ENCODE measurements at places on chromosomes 12 and 14. TPM values are rescaled to one million over a fixed set of nuclear protein-coding genes. Genes with fewer than 3 reads are reported as not detected.

The KIF5A gene
- total RNA-seq = 5.2 TPM

The P2RX2 gene
- not detected for total RNA-seq

The YY1 gene
- 111 TPM for total RNA-seq

The SLC6A13 gene
- total RNA-seq = 0.39 TPM

The DLGAP5 gene
- total RNA-seq = 72.8 TPM

The ZNF740 gene
- total RNA-seq = 49.7 TPM

The SCN8A gene
- 7.1 TPM for total RNA-seq

The TESPA1 gene
- total RNA-seq = 0.27 TPM

The LTBR gene
- total RNA-seq = 128 TPM

DNA sequence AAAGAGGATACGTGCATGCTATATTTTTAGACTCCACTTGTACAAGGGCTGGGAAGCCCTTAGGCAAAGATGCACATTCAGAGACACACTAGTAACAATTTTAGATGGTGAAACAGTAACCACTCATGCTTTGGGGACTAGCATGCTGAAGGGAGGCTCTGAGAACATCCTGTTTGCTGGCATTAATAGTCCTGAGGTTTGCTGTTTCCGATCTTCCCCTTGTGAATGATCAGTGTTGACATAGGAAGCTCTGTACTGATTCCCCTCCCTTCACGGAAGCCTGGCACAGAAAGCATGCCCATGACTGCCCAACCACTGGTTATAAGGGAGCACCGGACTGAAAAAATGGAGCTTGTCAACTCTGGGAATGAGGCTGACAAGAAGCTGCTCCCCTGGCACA lies 164.6 kb downstream of the GCH1 start:
- no peak overlapping the region for H3K4me3 ChIP-seq
- H3K4me1 ChIP-seq = no peaks in the 10 kb centered on the region
- no peak overlapping the region for H3K27ac ChIP-seq
- DNase-seq = no peak

DNA sequence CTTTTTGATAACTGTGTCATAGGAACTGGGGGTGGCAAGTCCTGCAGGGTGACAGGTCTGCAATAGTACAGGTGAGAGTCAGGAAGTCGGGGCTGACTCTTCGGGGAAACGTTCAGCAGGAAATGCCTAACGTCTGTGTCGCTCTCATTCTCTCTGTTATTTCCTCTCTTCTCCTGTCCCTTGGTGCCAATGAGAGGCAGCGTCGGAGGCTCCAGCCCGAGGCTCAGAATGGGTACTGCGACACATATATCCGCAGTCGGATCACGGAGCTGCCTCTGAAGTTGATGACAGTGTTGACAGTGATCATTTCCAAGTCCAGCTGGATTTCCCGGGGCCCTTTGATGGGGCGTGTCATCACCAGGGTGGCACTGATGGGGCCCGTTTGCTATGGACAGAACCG lies 2.7 kb upstream of the TC2N start:
- DNase-seq = no peak
- H3K36me3 ChIP-seq = no peaks in the 10 kb centered on the region
- H3K27ac ChIP-seq = no peak overlapping the region
- H3K4me3 ChIP-seq = no peak overlapping the region
- H3K4me1 ChIP-seq = peaks cover 25% of the 10 kb centered on the region

GRCh38 chr14:85313560-85314207 lies 216.3 kb upstream of the FLRT2 start:
- no peaks in the 10 kb centered on the region for H3K36me3 ChIP-seq
- no peaks in the 10 kb centered on the region for H3K27me3 ChIP-seq
- H3K27ac ChIP-seq = no peak overlapping the region
- no peak for DNase-seq
- no peaks in the 10 kb centered on the region for H3K4me1 ChIP-seq
- H3K4me3 ChIP-seq = no peak overlapping the region

- H3K4me1 ChIP-seq = no peaks in the 10 kb centered on the region
- H3K27me3 ChIP-seq = no peaks in the 10 kb centered on the region
- H3K4me3 ChIP-seq = no peak overlapping the region
Observed at GRCh38 chr12:72017054-72017651, 78.5 kb downstream of the TPH2 start.

DNA sequence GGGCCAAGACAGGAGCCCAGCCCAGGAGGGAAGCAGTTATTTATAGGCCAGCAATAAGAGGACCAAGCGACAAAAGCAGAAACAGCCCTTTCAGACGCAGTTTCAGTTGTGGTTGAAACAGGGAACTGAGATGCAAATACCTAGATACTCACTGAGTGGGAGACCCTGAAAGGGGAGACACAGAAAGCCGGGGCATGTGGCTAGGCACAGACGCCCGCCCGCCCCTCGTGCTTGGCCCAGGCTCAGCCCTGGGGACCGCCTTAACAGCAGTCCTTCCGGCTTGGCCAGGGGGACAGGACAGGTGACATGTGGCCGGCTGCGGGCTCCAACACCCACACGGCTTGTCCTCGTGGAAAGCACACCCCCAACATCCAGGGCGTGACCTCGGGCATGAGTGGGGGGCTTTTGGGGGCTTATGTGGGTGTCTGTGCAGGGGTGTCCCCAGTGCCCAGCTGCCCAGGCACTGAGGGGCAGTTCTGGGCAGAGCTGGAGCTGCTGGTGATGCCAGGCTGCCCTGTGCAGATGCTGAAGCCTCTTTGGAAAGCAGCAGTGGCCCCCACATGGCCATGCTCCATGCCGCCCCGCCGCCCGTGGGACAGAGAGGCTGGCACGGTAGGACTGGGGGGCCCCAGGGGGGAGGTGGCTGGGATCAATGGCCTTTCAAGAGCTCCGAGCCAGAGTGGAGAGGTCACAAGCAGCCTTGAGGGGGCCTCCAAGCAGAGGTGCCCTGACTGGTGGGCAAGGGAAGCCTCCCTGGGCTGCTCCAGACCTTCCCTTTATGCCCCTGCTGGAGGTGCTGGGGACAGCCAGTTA lies 2.1 kb downstream of the PLD4 start:
- H3K27ac ChIP-seq = no peak overlapping the region
- no peak overlapping the region for H3K4me3 ChIP-seq
- no peaks in the 10 kb centered on the region for H3K4me1 ChIP-seq
- no peaks in the 10 kb centered on the region for H3K27me3 ChIP-seq
- DNase-seq = no peak

DNA sequence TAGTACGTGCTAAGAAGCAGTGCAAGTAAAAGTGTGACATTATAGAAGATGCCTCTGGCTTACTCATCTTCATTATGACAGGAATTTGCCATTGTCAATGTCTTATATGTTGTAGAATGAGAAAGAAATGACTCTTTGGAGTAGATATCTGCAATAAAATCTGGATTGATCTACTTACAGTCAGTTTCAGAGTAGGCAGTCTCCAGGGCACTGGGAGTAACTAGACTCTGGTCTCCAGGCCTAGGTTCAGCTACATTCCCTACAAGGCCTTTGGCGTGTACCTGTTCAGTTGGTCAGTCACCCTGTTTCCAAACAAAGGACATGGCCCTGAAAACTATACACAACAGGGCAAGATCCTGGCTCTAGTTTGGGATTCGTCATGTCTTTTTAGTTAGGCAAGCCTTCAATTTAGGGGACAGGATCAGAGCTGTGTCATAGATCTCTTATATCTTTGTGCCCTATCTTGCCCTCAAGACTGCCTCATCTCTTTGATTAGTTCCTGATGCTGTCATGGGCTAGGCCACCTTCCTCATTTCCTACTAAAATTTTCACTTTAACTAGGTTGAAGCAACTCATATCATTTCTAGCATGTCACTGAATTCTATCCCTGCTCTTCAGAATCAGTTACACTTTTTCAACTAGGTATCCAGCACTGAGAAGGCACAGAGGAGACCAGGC lies 410.0 kb downstream of the RAD51B start:
- H3K27me3 ChIP-seq = no peaks in the 10 kb centered on the region
- H3K4me3 ChIP-seq = no peak overlapping the region
- H3K4me1 ChIP-seq = peaks cover 42% of the 10 kb centered on the region

GRCh38 chr14:83561261-83561660 lies 1968.7 kb upstream of the FLRT2 start:
- H3K27me3 ChIP-seq = no peaks in the 10 kb centered on the region
- no peak overlapping the region for H3K4me3 ChIP-seq
- no peak for DNase-seq
- no peaks in the 10 kb centered on the region for H3K4me1 ChIP-seq

GRCh38 chr12:95191060-95191696 lies 26.1 kb downstream of the FGD6 start:
- no peak for DNase-seq
- no peak overlapping the region for H3K4me3 ChIP-seq
- H3K27ac ChIP-seq = no peak overlapping the region

DNA sequence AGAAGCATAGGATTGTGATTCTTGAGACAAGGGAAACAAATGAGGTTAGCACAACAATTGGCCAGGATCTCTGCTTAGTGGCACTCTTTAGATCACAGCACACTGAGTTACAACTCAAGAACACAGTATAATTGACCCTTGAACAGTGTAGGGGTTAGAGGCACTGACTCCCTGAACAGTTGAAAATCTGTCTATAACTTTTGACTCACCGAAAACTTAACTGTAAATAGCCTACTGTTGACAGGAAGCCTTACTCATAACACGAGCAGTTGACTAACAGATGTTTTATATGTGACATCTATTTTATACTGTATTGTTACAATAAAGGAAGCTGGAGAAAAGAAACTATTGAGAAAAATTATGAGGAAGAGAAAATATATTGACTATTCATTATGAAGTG lies 296.1 kb downstream of the RERGL start:
- no peak for DNase-seq
- H3K27me3 ChIP-seq = no peaks in the 10 kb centered on the region

DNA sequence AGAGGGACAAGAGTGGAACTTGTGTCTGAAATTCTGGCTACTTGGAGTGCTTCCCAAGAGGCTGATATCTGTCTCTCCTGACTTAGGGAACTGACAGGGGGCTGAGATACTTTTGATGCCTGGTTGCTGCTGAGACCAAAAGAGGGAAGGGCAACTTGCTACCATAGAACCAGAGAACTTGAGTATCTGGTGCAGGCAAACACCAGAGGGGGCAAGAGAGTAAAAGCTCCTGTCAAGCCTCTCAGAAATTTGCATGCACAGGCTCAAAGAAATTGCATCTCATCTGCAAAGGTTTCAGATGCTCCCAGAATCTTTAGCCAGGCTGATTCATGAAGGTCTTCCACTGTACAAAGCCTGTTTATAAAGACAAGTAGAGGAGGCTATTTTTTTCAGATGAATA lies 391.3 kb upstream of the FOXG1 start:
- DNase-seq = no peak
- no peaks in the 10 kb centered on the region for H3K27me3 ChIP-seq
- no peak overlapping the region for H3K27ac ChIP-seq

DNA sequence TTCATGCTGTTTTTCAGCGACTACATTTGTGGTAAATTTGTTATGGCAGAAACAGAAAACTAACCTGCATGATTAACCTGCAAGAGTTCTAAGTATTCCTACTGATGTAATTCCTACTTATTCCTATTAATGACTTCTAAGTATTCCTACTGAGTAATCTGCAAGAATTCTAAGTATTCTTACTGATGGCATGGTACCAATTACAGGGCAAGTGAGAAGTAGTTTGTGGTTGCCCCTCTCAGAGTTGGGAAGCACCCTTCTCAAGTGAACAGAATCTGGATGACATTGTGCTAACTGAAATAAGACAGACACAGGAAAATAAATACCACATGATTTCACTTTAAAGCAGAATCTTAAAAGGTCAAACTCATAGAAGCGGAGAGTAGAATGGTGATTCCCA lies 100.9 kb upstream of the CPNE8 start:
- no peak overlapping the region for H3K27ac ChIP-seq
- no peaks in the 10 kb centered on the region for H3K27me3 ChIP-seq
- no peaks in the 10 kb centered on the region for H3K4me1 ChIP-seq

GRCh38 chr12:113044516-113044915 lies 12.0 kb upstream of the DTX1 start:
- DNase-seq = no peak
- H3K27ac ChIP-seq = no peak overlapping the region
- H3K4me1 ChIP-seq = peaks cover 16% of the 10 kb centered on the region
- H3K27me3 ChIP-seq = peaks cover 6% of the 10 kb centered on the region
- no peaks in the 10 kb centered on the region for H3K36me3 ChIP-seq

GRCh38 chr14:69154779-69155178 lies 1.9 kb upstream of the DCAF5 start:
- no peak overlapping the region for H3K4me3 ChIP-seq
- no peaks in the 10 kb centered on the region for H3K36me3 ChIP-seq
- no peak for DNase-seq
- H3K27ac ChIP-seq = peak overlapping the region; percentile 49
- peaks cover 29% of the 10 kb centered on the region for H3K4me1 ChIP-seq
